ENCODE measurements at places on chromosomes 4 and X.

GRCh38 chrX:136168929-136169735 is 21.8 kb downstream of the FHL1 start:
- no peak for DNase-seq

DNA sequence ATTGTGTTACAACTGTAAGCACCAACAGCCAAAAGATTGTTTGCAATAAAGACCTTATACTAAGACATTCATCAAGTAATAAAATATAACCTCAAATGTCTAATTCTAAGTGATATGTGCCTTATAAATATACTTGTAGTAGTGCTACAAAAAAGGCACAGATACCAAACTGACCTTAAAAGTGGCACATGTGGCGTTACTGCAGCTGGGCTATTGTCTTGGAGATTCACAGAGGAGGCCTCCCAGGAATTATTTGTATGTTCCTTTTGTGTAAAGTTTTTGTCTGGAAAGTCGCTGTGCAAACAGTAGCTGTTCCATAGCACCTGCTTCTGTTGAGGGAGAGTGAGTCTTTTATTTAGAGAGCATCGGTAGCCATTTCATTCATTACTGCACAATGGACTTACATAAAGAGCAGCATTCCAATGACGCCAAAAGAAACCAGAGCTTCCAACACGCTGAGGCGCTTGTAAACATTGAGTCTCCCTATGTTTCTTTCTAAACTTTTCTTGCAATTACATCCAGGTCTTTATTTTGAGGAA is 143.7 kb downstream of the RPA4 start:
- no peak for DNase-seq

- DNase-seq, result no peak
Observed at GRCh38 chr4:175457956-175458355, 354.1 kb downstream of the GPM6A start.

- no peak for DNase-seq
Observed at GRCh38 chr4:176830971-176831370, 38.2 kb upstream of the VEGFC start.

- no peak for DNase-seq
Observed at GRCh38 chr4:53622739-53623151, 31.5 kb upstream of the LNX1 start.

- DNase-seq, result no peak
Observed at GRCh38 chr4:15851969-15852368, 73.8 kb downstream of the CD38 start.

All from activated CD8-positive, alpha-beta memory T cell treated with anti-CD3 and anti-CD28 coated beads for 24 hours (primary cell).